ENCODE measurements at places on chromosomes 2 and 18.

DNA sequence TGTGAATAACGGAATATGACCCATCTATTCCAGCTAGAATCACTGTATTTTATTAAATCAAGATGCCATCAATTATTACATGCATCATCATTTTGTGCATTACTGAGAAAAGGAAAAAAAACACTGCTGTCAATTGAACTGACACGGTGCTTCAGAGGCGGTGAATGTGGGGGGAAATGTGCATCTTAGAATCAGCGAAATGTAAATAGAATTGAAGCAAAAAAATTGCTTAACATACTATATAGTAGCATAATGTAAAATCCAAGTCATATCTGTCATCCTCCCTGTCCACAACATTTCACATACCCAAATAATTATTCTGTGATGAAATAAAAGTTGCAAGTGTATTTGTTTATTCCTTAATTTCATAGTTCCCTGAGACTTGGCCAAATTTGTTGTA, 84.6 kb downstream of the PRKRA start:
- no peak for DNase-seq

DNA sequence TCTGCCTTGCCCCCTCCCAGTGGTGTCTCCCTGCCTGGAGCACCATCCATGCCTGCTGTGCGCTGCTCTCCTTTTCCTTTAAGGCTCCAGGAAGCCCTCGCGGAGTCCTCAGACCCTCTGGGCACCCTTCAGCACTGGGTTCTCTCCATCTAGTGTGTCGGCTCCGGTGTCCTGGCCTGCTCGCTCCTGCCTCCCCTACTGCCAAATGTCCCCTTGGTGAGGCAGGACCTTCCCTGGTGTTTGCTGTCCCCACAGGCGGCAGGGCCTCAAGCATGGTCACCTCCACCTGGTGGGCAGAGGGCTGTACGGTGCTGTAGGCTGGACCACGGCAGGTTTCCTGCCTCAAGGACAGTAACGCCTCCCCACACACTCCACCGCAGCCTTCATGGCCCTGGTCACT, 90.2 kb downstream of the DGKD start:
- no peak for DNase-seq

DNA sequence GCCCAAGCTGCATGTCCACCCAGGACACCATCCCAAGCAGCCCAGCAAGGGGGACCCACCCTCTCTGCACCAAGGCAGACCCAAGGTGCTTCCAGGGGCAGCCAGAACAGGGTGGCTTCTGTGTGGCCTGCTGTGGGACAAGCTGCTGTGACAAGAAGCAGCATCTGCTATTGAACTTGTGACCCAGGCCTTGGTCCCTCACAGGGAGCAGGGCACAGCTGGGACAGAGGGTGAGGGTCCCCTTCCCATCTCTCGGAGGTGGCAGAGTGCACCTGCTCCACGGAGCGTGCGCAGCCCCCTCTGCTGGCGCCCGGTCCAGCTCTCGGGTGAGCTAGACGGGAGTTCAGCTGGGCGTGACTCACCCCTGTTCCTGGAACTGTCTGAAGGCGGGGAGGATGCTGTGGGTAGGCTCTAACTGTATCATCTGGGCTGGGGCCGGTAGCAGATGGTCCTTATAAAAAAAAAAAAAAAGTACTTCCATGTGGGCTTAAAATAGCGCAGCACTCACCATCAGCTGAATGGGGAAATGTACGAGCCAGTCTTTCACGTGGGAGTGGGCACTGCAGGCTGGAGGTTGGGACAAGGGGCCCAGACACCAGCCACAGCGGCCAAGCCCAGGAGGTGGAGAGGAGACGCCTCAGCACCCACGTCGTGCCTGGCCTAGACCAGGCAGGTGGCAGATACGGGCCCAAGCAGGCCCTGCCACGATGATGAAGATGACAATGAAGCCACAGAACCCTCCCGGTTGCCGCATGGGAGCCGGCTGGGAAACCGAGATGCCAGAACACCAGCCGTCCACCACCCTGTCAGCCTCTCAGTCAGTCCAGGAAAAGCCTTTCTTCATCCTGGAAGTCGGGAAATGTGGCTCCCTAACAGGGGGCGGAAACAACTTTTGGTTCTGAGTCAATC, 136.8 kb upstream of the ID2 start:
- DNase-seq, result peak; percentile 83

DNA sequence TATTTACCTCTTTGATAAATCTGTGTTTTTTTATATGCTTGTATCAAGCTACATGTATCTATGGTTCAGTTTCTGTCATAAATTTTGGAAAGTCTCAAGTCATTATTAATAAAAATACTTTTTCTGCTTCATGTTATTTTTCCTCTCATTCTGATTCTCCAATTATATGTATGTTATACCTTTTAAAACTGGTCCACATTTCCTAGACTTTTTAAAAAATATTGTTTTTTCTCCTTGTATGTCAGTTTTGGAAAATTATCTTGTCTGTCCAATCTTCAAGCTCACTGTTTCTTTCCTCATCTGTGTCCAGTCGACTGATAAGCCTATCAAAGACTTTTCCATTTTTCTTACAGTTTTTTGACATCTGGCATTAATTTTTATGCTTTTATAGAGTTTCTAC, 253.4 kb downstream of the ASXL3 start:
- no peak for DNase-seq
